ENCODE measurements at places on chromosomes 13 and 19.
A peak's percentile ranks its signal among the peaks of the same experiment; 100 is the strongest.

GRCh38 chr13:109448629-109449028 lies 337.8 kb downstream of the IRS2 start:
- DNase-seq, result no peak

DNA sequence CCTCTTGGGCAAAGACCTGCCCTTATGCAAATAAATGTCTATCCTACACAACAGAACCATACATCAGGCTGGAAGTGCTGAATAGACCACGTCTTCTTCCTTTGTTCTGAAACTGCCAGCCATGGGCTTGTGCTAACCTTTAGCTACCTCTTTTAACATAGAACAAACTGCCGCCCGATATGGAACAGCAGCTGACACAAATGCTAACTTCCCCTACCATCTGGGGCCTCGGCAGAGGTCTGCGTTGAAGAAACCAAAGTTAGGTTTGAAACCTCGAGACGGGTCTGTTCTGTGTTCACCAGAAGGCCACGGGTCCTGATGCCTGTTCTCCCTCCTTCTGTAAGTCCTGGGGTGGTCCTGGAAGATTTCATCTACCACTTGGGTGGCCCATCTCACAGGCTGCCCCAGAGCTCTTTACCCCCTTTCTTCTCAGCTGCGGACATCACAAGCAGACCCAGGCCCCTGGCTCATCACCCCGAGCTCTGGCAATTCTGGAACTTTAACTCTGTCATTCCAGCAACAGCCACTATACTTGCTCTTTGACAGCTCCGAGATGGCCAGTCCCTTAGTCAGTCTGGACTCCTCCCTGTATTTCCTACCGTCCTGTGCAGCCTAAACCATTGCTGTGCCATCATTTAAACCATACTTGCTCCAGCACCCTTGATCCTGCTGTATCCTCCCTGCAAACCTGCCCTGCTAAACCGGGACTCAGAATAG lies 146.7 kb downstream of the USP12 start:
- DNase-seq, result no peak

DNA sequence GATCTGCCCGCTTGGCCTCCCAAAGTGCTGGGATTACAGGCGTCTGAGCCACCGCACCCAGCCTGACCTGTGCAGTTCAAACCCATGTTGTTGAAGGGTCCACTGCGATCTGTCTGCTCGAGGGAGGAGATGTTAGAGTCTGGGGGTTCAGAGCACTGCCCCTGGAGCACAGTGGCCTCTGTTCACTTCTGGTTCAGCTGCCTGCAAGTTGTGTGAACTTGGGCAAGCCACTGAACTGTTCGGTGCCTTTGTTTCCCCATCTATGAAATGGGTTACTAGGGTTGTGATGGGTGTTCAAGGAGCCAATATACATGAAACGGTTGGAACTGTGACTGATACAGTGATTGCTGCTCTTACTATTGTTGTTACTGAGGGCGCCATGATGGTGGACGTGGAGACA lies 1.7 kb downstream of the PLIN5 start:
- DNase-seq, result no peak

DNA sequence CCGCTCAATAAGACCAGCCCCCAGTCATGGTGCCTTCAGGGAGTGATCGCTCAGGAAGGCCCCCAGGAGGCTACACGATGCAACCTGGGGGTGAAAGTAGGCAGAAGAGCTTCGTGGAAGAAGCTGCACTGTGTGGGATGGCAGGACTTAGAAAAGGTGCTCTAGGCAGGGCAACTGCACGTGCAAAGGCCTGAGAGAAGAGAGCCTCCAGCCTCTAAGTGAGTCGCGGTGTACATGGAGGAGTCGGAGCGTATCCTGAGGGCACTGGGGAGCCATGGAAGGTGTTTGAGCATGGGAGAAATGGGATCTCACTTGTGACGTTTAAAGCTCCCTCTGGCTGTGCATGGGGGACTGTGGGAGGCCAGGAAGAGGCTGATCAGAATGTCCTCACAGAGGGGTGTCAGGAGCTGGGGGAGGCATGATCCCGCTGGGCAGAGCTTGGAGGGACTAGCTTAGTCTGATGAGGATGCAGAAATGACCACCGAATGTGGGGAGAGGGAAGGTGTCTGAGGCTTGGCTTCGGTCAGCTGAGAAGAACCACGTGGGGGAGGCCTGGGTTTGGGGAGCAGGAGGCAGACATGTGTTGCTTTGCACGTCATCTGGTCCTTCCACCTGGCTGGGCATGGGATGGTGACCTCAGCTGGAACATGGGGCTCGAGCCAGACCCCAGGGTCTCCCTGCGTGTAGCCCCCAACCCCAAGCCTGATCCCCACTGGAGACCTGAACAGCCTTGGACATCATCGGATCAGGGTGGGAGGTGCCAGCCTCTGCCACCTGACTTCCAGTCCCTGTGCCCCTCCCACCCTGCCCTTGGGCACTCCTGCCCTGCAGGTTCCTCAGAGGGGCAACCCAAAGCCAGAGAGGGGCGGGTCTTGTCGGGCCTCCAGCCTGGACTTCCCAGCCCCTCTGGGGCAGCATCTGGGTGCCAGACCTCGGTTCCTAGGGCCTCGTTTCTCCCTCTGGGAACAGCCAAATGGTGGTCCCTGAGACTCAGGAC lies 1.1 kb downstream of the APC2 start:
- no peak for DNase-seq

GRCh38 chr13:45879666-45880065 lies 28.1 kb upstream of the SIAH3 start:
- DNase-seq, result no peak

- no peak for DNase-seq
These were observed 131.0 kb downstream of the DLEU7 start for GRCh38 chr13:50712456-50712855.

DNA sequence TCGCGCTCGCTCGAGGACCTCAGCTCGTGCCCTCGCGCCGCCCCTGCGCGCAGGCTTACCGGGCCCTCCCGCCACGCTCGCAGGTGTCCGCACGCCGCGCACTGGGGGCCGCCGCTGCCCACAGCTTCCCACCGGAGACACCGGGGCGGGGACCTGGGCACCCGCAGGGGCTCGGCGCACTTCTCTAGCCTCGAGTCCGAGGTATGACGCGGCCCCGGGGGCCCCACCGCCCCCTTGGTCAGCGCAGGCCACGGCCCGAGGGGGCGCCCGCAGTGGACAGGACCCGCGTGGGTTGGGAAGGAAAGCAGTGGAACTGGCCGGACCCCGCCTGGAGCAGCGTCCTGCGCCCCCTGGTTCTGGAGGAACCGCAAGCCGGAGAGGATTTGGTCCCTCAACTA lies 2.1 kb upstream of the GRWD1 start:
- DNase-seq, result no peak

DNA sequence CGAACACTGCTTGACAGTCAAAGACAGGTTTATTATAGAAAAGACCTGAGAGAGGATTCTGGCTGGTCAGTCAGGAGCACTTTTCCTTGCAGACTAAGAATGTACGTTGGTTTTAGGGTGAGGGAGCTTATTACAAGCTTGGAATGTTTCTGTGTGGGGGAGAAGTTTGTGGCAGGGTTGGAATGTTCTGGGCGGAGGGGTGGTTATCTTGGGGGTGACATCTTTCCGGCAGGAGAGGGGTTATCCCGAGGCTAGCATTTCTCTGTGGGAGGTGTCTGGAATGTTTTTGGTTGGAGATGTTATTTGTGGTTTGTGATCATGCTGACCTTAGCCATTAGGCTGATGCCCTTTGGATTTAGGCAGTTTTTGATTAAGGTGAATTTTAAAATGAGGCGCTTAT lies 61.8 kb downstream of the ZNF136 start:
- DNase-seq, result no peak

DNA sequence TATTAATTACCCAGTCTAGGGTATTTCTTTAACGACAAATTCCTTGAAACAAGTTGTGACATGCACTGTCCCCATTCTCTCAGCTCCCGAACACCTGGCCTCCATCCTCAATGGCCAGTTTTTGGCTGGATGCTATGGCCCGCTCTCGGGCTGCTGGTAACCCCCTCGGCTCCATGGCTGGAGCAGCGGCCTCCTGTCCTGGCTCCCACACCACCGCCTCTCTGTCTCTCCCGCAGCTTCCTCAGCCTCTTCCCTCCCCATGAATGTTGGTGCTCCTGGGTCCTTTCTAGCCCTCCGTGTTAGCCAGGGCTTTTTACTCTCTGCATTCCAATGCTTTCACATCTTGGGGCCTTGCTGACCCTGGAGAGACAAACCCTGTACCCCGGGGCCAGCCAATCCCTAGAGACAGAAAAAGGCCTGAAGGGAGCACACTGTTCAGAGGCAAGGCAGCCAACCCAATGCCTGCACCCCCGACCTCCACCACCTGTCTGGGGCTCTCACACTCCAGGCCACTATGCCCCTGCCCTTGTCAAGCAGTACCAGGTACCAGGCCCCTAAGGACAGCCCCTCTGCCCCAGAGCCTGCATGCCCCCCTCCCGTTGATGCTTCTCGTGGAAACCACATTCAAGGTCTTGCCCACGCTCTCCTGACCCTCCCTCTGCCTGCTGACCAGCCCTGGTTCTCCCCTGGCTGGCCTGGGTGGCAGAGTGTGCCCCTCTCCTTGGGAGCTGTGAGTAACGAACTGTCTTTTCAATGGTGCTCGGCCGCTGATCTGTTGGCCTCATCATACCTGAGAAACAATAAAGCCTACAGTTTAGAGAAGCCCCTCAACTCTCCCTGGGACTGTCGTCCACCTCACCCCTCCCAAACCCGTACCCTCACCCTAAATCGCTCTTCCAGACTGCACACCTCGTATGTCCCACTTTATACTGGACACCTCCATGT lies 86.9 kb upstream of the GPR183 start:
- DNase-seq, result no peak

DNA sequence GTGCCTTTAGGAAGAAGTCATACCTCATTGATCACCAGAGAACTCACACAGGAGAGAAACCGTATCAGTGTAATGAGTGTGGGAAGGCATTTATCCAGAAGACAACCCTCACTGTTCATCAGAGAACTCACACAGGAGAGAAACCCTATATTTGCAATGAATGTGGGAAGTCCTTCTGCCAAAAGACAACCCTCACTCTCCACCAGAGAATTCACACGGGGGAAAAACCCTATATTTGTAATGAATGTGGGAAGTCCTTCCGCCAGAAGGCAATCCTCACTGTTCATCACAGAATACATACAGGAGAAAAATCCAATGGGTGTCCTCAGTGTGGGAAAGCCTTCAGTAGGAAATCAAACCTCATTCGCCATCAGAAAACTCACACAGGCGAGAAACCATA lies 21.9 kb downstream of the ZNF382 start:
- no peak for DNase-seq

DNA sequence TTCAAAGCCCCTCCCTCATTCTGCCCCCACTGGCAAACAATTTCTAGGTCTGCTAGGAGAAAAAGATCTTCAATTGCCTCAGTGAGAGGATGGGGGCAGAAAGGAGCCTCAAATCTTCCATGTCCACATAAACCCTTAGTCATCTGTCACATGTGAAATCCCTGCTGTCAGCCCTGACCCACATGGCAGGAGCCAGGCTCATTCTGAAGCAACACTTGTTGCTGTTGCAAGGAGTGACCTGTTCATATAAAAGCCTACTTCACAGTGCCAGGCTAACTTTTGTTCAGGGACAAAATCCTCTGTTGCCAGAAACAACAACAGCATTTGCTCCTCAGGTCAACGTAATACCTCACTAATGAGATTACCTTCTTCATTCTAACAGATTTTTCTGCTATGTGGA lies 70.5 kb downstream of the IRS2 start:
- no peak for DNase-seq

DNA sequence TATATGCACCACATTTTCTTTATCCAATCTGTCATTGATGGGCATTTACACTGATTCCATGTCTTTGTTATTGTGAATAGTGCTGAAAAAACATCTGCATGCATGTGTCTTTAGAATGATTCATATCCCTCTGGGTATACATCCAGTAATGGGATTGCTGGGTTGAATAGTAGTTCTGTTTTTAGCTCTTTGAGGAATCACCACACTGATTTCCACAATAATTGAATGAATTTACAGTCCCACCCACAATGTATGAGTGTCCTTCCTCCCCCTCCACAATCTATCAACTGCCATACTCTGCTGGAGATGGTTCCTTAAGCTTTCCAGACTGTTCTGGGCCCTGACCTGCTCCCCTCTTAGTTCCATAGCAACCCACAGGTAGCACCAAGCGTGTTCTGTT lies 667.0 kb downstream of the LIG4 start:
- DNase-seq, result no peak

DNA sequence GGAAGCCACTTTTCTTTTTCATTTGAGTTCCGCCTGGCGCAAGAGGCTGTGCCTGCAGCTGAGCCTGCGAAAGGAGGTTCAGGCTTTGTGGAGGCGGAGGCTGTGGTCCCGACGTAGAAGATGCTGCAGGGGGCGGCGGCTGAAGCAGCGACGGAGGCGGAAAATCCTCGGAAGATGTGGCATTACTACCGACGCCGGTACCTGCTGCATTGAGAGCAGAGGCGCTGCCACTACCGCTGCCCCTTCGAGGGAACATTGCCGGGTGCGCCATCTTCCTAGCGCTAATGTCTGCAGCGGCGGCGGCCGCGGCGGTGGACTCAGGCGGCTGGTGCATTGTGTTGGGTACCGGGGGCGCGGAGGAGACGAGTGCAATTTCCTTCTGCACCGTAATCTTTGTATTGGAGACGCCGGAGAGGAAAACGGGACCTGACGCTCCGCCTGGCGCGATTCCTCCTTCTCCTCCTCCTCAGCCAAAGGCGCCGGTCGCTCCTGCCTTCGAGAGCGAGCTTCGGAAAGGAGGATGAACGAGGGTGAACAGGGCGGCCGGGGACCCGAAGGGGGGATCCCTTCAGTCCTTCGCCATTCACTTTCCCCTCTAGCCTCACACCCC lies at the start of gene TSC22D1:
Gene TSC22D1 (minus strand): TSS at position 590 of the 610 bp plus-strand sequence. CDS start 256 bp downstream, at position 334.
- peak; percentile 65 for DNase-seq

DNA sequence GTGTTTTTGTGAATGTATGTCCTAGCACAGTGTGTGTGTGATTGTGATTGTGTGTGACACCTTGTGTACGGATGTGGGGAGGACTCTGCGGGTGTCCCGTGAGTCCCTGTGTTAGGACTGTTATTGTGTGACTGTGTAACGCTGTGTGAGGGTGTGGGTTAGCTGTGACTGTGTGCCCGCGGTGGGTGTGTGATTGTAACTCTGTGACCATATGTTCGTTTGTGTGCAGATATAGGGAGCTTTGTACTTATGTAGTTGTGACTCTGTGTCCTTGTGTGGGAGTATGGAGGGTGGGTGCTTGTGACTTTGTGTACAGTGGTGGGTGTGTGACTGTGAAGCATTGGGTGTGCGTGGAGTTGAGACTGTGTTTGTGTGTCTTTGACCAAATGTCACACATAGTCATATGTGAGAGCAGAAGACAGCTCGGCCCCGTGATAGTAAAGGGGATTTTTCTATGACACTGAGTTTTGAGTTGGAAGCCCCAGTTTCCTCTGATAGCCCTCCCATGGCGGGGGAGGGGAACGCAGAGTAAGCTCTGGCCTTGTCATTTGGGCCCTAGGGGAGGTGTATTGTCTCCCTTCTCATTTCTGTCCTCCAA lies 949 bp upstream of the ZNF260 start:
- DNase-seq, result no peak

- no peak for DNase-seq
These were observed 112.8 kb downstream of the NDFIP2 start for GRCh38 chr13:79593641-79594275.

Data from T follicular helper cell (primary cell).